ENCODE measurements at places on chromosomes 3 and 15. TPM values are rescaled to one million over a fixed set of nuclear protein-coding genes. Genes with fewer than 3 reads are reported as not detected.

- H3K4me1 ChIP-seq, result peaks cover 16% of the 10 kb centered on the region
- no peak overlapping the region for H3K4me3 ChIP-seq
- no peaks in the 10 kb centered on the region for H3K27me3 ChIP-seq
Measured at GRCh38 chr3:197186887-197187588, 111.4 kb downstream of the DLG1 start.

Gene SEMA6D
- 12.5 TPM for total RNA-seq

DNA sequence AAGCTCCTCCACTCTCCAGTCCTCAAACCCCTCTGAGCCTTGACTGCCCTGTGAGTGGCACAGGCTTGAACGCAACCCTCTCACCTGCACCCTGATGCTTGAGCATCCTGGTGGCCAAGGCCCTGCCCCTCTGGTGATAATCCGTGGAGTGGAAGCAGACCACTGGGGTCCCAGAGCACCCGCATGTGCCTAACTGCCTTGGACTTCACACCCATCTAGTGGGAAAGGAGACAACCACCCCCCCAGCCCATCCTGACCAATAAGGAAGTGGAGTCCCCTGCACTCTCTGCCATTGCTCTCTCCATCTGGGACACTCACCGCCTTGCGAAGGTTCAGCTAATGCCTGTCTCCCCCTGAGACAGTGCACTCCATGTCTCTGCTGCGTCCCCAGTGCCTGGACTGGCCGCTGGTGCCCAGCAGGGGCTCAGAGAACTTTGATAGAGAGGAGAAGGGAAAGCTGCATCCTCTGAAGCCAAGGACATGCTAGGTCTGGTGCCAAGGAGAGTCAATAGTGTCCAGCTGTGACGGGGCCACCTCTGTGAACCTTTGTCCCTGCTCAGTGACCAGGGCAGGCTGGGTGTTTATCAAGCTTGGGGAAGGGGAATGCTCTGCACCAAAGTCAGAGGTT lies 3.4 kb downstream of the KLF15 start:
- peaks cover 19% of the 10 kb centered on the region for H3K4me1 ChIP-seq
- no peak for DNase-seq
- H3K27me3 ChIP-seq, result peaks cover 7% of the 10 kb centered on the region
- no peaks in the 10 kb centered on the region for H3K36me3 ChIP-seq
- no peak overlapping the region for H3K4me3 ChIP-seq

GRCh38 chr3:98600412-98601095 lies 7.1 kb upstream of the CPOX start:
- no peaks in the 10 kb centered on the region for H3K36me3 ChIP-seq
- DNase-seq, result no peak
- H3K4me3 ChIP-seq, result no peak overlapping the region
- no peaks in the 10 kb centered on the region for H3K27me3 ChIP-seq
- H3K27ac ChIP-seq, result no peak overlapping the region

- no peak for DNase-seq
- H3K4me3 ChIP-seq, result no peak overlapping the region
- H3K27me3 ChIP-seq, result no peaks in the 10 kb centered on the region
- no peak overlapping the region for H3K27ac ChIP-seq
Measured at GRCh38 chr3:105700575-105700974, 168.2 kb downstream of the CBLB start.

GRCh38 chr3:97257942-97258697 lies 443.7 kb downstream of the EPHA6 start:
- H3K27me3 ChIP-seq, result no peaks in the 10 kb centered on the region
- H3K4me3 ChIP-seq, result no peak overlapping the region
- H3K4me1 ChIP-seq, result no peaks in the 10 kb centered on the region
- H3K36me3 ChIP-seq, result no peaks in the 10 kb centered on the region

Gene C2CD4B
- total RNA-seq, result not detected

- no peak overlapping the region for H3K4me3 ChIP-seq
- H3K27ac ChIP-seq, result no peak overlapping the region
- H3K36me3 ChIP-seq, result no peaks in the 10 kb centered on the region
- DNase-seq, result no peak
- H3K4me1 ChIP-seq, result peaks cover 12% of the 10 kb centered on the region
Measured at GRCh38 chr15:93033434-93034045, 55.5 kb downstream of the RGMA start.

DNA sequence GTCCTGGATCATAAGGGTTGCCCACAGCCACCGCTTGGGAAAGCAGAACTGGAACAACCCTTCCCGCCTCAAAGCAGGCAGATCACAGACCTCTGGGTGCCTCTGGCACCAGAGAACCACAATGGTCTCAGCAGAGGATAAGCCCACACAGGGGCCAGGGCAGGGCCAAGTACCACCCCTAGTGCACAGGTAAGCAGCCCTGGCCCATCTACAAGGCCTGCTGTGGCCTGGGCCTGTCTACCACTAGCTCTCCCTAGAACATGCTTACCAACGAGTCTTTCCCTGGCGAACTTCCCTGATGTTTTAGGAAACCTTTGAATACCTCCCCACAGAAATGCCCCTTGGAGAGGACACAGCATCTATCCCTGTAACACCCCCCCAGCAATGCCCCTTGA lies 28.3 kb downstream of the TNK2 start:
- DNase-seq, result no peak
- no peaks in the 10 kb centered on the region for H3K4me1 ChIP-seq
- H3K4me3 ChIP-seq, result no peak overlapping the region
- H3K27me3 ChIP-seq, result no peaks in the 10 kb centered on the region
- H3K27ac ChIP-seq, result no peak overlapping the region
- H3K36me3 ChIP-seq, result no peaks in the 10 kb centered on the region

Gene SLC12A8
- total RNA-seq, result 4.6 TPM

Gene CCR2
- not detected for total RNA-seq
